HCEC 1CT (cell line): ENCODE measurements at places on chromosomes 12 and 14.
A peak's percentile ranks its signal among the peaks of the same experiment; 100 is the strongest.

- no peak for DNase-seq
These were observed 37.8 kb upstream of the PLBD1 start for GRCh38 chr12:14605401-14605989.

DNA sequence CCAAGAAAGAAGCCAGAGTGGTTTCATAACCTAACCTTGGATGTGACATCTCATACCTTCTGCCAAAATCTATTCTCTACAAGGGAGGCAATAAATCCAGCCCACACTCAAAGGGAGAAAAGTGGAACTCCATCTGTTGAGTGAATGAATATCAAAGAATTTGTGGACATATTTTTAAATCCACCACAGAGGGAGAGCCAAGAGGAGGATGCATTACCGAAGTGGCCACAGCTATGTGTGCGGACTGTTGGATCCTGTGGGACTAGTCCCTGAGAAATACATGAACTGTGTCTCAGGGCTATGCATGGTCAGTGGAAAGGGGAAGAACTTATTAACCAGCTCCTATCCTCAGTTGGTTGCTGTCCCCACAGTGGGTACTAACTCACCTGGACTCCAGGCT lies 273.9 kb downstream of the NUAK1 start:
- DNase-seq: no peak

- peak; percentile 48 for DNase-seq
These were observed 21.0 kb upstream of the MAGOHB start for GRCh38 chr12:10634427-10634826.

DNA sequence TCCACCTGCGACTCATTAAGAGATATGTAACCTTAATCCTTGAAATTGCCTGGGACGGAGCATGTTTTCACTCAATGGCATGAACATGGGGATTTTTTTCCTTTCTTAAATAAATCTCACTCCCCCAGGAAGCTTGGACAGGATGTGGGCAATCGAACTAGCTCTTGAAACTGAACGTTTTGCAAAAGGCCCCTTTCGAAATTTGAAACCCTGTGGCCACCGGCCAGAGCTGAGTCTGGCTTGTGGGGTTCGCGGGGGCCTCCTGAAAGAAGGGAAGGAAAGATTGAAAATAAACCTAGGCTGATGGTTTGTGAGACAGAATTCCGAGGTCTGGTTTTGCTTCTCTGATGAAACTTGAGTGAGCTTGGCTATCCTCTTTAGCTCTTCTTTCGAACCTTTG lies 101.4 kb upstream of the RTL1 start:
- DNase-seq: peak; percentile 20

GRCh38 chr12:40668099-40668529 lies 24.1 kb upstream of the CNTN1 start:
- no peak for DNase-seq

DNA sequence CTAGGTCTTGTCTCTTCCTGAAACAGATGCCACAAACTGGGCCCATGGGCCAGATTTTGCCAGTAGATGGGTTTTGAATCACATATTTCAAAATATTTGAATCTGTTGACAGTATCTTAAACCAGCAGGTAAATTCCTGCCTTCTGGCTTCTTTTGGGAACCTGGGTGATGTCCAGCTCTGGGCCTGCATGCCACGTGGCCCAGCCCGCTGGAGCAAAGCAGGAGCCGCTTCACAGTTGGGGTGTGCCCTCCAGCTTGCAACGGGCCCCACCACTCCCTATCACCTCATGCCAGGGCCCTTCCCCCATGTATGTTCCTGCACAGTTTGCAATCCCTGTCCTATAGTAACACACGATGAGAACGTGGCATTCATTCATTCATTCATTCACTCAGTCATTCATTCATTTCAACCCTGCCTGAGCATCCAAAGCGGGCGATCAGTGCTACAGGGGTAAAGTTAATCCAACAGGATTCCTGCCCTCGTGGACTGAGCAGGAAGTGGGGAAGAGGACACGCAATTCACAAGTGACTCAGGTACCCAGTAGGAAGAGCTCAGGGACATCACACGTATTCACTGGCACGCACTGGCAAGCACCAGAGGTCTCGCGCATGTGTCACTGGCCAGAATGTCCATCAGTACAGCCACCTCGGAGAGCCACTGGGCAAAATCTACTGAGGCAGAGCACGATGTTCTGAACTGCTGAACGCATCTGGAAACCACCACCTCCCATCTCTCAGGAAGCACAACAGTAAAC lies 27.8 kb downstream of the SCARB1 start:
- no peak for DNase-seq

- DNase-seq: no peak
These were observed 28.4 kb downstream of the HSPB8 start for GRCh38 chr12:119207063-119207560.
